Type B pancreatic cell (in vitro differentiated cells): ENCODE measurements at places on chromosomes 6 and 20.

- DNase-seq = no peak
Observed at GRCh38 chr6:107793191-107793590, 30.9 kb downstream of the SCML4 start.

DNA sequence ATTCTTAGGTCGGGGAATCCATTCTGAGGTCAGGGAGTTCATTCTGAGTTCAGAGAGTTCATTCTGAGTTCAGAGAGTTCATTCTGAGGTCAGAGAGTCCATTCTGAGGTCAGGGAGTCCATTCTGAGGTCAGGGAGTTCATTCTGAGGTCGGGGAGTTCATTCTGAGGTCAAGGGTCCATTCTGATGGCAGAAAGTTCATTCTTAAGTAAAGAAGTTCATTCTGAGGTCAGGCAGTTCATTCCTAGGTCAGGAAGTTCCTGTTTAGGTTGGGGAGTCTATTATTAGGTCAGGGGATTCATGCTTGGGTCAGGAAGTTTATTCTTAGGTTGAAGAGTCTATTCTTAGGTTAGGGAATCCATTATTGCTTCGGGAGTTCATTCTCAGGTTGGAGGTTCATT is 16.5 kb upstream of the NXT1 start:
- no peak for DNase-seq

GRCh38 chr6:155504848-155505607 is 49.4 kb upstream of the NOX3 start:
- DNase-seq = no peak

DNA sequence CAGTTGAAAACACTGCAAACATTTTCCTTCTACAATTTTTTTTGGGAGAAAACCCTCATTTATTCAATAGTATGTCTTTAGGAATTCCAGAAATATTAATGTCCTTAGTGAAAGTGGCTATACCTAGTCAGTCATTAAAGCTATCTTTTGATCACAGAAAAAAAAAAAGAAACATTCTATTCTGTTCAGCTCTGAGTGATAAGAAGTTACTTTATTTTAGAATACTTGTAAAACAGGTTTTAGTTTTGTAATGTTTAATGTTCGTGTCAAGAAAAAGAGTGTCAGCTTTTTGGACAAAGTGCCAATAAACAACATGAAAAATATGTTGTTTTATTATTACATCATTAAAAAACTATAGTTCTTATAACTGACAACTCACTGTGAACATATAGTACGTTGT is 240.4 kb downstream of the OGFRL1 start:
- DNase-seq = no peak

DNA sequence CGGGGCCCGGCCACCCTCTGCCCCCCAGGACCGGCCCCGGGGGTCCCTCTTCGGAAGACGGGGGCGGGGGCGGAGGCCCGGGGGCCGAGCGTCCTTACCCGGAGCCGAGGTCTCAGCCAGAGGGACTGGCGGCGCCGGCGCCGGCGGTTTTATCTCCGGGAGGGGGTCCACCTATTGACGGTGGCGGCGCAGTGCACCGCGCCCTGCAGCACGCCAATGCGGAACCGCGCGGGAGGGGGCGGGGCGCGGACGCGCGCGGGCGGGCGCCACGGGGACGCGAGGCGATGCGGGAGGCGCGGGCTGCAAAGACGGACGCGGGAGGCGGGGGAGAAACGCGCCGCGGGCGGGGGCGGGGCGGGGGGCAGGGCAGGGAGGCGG is at the start of gene EEF1A2:
EEF1A2 (minus strand) TSS at position 124 of the 378 bp plus-strand sequence. CDS start 1,320 bp downstream, outside the sequence.
- peak; percentile 66 for DNase-seq

GRCh38 chr6:29439006-29439405 is at the start of gene OR10C1:
Gene OR10C1 (plus strand): TSS chr6:29439306. CDS start chr6:29440016, 710 bp downstream.
- DNase-seq = no peak

- no peak for DNase-seq
Observed at GRCh38 chr6:26502165-26502564, 2.1 kb downstream of the BTN1A1 start.

DNA sequence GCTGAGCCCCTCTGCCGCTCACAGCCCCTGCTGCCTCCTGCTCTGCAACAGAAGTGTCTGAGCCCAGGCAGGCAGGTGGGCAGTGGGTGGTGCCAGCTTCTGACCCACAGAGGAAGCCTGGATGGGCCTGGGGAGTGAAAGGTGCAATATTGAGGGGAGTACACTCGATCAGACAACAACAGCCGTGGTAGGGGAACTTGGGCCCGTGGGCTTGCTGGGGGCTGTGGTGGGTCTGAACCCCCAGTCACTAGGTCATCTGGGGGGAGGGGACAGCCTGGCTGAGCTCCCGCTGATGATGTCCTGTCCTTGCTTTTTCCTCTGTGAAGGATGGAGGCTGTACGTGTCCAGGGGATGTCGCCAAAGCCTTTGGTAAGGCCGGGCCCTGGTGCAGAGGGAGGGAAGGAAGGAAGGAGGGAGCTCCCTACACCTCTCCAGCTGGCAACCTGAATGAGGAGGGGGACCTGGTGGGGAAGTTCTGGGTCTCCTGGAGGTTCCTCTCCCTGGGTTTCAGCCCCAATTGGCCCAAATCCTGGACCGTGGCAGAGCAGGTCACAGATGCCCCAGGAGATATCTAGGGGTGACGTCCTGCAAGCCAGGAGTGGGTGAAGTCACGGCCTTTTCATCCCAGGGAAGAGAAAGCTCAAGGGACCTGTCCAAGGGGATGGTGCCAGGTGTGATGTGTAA is 47.2 kb downstream of the GMPR start:
- no peak for DNase-seq

- no peak for DNase-seq
Observed at GRCh38 chr20:6863355-6863754, 95.9 kb downstream of the BMP2 start.

- no peak for DNase-seq
Observed at GRCh38 chr6:54980511-54981275, 134.1 kb downstream of the FAM83B start.
